ENCODE measurements at places on chromosomes 6 and 20.

DNA sequence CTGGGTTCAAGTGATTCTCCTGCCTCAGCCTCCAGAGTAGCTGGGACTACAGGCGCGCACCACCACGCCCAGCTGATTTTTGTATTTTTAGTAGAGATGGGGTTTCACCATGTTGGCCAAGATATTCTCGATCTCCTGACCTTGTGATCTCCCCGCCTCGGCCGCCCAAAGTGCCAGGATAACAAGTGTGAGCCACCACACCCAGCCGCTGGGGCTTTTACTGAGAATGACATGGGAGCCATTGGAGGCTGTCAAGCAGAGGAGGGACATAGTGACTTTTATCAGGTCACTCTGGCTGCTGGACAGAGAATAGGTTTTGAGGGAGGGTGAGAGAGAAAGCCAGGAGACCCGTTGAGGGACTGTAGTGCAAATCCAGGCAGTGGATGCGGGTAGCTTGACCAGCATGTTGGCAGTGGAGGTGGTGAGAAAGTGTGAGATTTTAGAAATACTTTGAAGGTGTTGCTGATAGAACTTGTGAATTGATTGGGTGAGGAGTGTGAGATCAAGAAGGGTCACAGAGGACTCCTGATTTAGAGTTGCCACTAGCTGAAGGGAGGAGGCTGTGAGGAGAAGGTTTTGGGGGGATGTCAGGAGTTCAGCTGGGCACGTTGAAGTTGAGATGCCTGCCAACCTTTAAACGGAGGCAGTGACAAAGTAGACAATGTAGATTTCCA is 14.7 kb downstream of the ZNF341 start:
- DNase-seq = no peak

- no peak for DNase-seq
Measured at GRCh38 chr20:24672886-24673677, 203.7 kb downstream of the SYNDIG1 start.

DNA sequence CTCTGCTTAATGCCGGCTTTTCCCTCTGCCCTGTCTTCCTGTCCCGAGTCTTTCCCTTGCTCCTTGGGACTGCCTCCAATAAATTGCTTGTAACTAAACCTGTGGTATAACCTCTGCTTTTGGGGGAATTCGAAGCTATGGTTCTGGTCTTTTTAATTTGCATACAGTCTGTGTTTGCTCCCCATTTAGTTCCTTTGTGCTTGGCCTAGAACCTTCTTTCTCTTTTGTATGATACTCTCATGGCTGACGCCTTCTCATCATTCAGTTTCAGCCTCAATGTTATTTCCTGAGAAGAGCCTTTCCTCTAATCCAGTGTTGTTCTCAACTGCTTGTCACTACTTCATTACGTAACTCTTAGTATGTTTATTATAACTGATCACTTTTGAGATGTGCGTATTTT is 248.0 kb downstream of the PHF3 start:
- no peak for DNase-seq

- no peak for DNase-seq
Measured at GRCh38 chr20:49583669-49584417, 15.9 kb upstream of the PTGIS start.

DNA sequence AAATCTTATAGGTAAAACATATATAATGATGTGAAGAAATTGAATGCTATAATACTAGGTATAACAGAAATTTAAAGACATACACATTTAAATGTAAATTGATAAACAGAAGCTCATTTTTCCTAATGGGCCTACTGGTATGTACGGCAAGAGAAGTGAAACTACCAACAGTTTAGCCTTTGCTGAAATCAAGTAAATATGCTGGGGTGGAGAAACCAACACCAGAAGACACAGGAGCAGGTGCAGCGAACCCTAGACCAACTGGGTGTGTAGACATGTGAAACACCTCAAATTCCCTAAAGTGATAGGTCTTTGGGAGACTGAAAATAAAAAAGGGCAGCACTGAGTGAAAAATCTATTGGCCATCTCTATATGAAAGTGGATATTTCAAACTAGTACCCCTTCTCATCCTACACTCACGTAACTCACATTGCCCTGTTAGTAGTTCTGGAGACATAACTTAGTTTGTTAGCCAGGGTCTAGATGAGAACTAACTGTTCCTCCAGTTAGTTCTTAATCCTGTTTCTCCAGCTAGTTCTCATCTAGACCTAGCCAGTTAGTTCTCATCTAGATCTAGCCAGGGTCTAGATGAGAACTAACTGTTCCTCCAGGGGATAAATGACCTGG is 53.1 kb downstream of the SLC35D3 start:
- DNase-seq = no peak

DNA sequence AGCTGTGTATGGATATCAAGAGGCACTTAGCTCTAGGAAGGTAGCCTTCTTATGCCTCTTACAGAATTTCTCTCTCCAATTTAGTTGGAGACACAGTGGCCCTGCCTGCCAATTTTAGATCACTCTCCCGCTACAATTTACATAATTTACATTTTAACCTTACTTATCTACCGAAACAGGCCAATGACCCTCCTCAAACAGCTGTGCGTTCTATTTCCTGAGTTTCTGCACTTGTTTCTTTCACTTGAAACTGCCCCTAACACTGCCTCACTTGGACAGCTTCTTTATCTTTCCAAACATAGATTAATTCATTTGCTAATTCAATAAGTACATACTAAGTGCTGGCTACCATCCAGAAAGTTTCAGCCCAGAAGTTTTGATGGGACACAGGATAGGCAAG is 52.9 kb upstream of the HDDC2 start:
- no peak for DNase-seq

GRCh38 chr6:138387577-138388368 is 10.1 kb downstream of the SMIM28 start:
- no peak for DNase-seq

- no peak for DNase-seq
Measured at GRCh38 chr20:25014816-25015215, 22.3 kb upstream of the APMAP start.

DNA sequence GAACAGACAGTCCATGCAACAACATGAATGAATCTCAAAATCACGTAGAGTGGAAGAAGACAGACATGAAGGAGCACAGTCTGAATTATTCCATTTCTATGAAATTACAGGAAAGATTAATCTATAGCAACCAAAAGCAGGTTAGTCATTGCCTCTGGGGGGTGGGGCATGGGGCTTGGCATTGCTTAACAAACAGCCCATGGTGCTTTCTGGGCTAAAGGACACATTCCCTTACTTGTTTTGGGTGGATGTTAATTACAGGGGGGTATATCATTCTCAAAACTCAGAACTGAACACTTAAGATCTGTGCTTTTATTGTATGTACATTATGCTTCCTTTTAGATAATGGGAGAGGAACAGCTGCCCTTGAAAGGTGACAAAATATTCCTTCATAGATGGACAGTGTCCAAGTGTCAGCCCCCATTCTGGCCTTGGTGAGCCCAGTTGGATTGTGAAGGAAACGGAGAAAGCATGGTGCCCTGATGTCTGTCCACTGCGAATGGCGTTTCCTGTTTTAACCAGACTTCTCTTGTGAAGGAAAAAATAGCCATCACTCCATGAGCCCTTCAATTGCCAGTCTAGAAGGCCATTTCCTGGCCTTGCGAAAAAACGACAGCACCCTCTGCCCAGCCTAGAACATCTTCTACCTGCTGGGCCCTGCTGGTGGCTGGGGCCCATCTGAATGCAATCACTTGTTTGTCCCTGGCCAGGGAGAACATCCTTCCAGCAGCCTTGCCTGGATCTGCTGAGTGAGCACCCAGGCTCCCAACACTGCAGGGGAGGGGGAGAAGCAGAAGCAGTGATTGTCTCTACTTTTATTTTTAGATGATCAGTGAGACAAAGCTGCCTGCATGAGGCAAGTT is 179.7 kb downstream of the BCAS1 start:
- DNase-seq = no peak

DNA sequence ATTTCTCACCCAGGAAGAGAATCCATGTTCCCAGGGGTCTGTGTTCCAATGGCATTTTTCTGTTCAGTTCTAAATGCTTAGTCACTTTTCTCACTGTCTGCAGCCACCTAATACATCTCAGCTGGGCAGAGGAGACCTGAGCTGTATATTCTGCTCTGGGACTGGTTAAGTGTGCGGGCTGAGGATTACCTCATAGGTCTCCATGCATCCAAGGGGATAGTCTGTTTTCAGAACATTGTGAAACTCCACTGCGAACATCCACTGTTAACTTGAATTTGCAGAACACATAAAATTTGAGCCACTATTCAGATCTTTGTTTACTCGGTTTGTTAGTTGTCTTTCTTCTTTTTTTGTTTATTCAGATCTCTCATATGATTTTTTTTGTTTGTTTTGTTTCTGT is 947.1 kb downstream of the TFAP2A start:
- no peak for DNase-seq

DNA sequence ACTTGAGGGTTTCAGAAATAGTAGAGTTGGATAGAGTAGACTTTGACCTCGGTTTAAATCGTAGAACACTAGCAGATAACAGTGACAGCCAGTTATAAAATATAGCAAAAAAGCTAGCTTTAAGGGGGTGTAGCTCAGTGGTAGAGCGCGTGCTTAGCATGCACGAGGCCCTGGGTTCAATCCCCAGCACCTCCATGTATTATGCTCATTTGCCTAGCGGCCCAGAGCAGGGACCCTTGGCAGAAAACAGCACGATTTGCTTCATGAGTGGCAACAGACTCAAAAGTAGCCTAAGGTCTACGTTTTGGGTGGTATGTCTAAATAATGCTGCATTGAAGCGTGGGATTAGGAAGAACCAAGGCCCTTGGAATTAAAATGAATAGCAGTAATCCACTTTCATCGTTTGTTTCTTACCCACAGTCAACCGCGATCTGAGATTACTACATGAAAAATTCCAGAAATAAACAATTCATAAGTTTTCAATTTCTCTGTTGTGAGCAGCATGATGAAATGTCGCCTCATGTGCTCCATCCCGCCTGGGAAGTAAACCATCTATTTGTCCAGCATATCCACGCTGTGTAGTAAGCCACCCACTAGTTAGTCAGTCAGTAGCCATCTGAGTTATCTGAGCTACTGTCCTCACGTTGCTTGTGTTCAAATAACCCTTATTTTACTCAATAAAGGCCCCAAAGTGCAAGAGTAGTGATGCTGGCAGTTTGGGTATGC is 184.9 kb downstream of the GPX5 start:
- DNase-seq = no peak

- DNase-seq = no peak
Measured at GRCh38 chr20:10297684-10298240, 79.1 kb downstream of the SNAP25 start.

DNA sequence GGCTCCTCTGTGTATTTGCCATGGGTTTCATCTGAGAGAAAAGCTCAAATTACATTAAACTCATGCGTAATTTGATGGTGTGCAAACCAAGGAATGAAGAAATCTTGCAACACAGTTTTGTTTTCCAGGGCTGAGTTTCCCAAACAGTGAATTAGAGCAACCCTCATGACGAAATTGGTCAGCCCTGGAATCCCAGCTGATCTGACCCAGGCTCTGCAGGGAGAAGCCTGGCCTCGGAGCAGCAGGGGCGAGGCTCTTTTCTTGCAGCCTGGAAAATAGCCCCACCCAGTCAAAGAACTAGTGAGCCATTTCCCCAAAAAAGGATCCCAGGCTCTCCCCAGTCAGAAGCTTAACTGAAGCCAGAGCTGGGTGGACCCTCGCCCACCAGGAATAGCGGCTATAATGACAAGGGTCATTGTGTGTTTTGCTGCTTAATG is 107.3 kb upstream of the SNX9 start:
- peak; percentile 92 for DNase-seq

- no peak for DNase-seq
Measured at GRCh38 chr20:4329232-4329631, 313.9 kb upstream of the RNF24 start.

DNA sequence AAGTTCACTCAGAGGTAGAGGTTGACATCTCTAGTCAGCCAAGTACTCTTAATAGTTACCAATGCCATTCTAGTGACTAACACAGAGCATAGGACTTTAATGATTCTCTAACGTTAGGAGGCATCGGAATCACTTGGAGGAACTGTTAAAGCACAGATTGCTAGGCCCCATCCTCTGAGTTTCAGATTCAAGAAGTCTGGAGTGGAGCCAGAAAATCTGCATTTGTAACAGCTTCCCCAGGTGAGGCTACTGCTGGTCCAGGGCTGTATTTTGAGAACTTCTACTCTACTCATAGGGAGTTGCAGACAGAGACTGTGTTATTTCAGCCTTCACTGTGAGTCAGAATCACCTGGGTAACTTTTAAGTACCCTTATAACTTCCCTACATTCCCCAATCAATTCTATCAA is 5.7 kb downstream of the LMBRD1 start:
- DNase-seq = no peak

GRCh38 chr20:22836877-22837276 is 198.2 kb upstream of the SSTR4 start:
- no peak for DNase-seq

- no peak for DNase-seq
Measured at GRCh38 chr6:17354700-17355403, 38.5 kb upstream of the CAP2 start.

GRCh38 chr6:108117427-108118358 is 43.2 kb upstream of the OSTM1 start:
- no peak for DNase-seq

- DNase-seq = no peak
Measured at GRCh38 chr6:150874179-150874578, 8.7 kb downstream of the MTHFD1L start.

DNA sequence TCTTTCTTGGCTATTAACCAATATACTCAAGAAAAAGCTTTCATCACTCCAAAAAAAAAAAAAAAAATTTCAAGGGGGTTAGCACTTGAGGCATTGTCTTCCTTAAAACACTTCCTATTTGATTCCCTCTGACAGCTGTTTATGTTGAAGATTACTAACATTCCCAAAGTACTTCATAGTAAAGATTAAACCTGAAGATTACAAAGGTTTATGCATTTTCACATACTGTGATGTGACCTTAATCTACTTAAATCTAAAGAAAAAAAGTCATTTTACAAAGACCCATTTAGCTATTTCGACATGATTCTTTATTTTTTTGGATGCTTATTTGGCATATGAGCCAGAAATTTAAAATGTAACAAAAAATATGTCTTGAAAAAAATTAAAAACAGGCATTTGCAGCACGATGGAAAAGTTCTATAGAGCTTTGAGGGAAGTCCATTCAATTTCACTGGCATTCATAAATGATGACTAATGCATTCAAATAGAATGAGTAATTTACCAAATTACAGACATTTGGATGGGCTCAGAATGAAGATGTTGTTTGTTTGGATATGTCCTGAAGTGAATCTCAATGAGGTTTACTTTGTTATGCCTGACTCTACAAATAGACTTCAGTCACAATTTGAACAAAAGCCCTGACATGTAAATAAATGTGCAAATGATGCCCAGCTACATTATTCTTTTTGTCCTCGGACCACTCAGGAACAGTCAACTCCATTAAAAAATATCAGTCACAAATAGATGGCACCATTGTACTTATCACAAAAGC is 674.6 kb upstream of the MARCKS start:
- DNase-seq = no peak

GRCh38 chr6:29531668-29532067 is 27.9 kb downstream of the UBD start:
- DNase-seq = no peak

DNA sequence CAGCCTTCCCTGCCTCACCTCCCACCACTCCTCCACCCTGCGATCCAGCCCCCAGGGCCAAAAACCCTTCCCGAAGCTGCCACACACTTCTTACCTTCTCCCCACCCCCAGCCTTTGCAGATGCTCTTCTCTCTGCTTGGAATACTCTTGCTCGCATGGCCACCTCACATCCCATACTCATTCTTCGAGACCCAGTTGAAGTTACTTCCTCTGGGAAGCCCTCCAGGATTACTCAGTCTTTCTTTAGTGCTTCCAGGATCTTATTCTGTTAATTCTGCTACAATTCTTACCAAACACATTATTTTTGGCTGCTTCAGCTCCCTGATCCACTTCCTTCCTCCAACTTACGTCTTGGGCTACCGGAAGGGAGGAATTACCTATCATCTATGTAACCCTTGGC is 54.3 kb downstream of the CD40 start:
- no peak for DNase-seq

GRCh38 chr20:9966966-9967365 is 67.8 kb upstream of the ANKEF1 start:
- no peak for DNase-seq

Data from right lung (tissue), 10 donors.